ENCODE measurements at places on chromosomes 4 and X.

DNA sequence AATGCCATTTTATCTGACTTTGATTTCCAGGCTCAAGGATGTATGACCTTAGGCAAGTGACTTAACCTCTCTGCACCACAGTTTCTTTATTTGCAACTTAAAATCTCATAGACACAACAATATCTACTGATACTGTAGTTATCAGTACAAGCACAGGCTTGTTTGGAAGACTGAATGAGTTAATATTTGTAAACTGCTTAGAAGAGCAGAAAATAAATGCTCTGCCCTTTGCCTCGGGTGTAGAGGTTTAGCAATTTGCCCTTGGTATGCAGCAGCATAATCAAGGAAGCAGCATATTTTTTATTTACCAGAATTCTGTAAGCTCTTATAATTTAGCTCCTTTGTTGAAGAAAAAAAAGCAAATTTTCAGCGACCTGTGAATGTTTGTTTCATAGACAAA, 2.9 kb upstream of the CXCL1 start:
- no peak for DNase-seq

GRCh38 chr4:150037251-150037856, 40.9 kb upstream of the DCLK2 start:
- DNase-seq = no peak

DNA sequence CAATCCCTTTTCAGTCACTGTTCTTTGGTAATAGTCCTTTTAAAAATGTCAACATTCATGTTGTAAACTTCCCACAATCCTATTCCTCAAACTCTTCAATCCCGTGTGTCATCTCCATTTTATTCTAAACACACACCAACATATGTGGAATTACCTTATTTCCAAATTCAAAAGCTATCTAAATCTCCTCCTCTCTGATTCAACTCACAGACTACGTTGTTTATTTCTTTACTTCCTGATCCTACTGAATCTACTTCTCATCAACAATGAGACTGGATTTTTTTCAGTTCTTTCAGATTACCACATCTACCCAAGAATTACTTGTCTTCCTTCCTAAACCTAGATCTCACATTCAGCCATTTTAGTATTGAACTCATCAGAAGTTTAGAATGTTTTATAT, 188.2 kb downstream of the GABRB1 start:
- no peak for DNase-seq

DNA sequence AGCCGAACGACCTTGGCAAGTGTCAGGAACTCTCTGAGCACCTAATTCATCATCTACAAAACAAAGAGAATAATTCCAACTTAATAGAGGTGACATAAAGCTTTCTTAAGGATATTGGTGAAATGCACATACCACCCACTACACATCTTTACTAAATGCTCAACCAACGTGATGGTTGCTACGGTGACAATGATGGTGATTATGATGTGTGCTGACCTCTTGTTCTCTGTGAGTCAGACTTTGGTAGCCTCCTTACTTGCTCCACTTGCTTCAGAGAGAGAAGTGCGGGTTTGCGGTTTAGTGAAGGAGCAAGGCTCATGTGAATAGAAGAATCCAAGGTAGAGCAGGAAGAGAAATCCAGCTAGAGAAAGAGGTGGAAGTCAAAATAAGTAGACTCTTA, 52.8 kb upstream of the CLNK start:
- DNase-seq = no peak

DNA sequence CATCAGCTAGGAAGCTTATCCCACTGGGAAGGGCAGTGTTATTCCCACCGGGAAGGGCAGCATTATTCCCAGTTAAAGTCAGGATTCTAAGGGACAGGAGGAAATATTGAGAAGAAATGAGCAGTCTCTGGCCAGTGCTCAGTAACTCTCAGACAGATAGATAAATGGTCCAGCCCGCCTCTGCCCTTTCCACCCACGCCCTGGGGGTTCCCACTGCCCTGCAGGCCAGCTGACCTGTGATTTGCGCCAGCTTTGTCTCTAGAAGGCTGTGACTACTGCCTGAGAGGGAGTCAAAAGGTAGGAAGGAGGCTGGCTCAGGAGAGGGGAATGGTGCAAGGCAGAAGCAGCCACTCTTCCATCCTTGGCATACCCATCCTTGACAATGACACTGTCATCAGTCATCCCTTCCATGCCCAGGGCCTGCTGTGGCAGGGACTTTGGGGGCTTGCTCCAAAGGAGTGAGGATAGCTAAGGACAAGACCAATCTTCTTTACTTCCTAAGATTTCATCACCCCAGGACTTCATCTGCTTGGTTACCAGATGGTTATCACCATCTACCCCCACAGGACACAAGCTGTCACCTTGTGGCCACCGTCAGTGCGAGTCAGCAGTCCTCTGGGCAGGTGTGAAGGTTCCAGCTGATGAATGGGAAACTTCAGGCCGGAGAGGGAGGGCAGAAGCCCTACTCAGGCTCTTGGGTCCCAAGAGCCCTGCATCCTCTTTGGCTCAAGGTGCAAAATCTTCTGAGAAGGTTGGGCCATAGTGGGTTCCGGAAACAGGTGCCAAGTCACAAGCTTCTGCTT, 49.5 kb downstream of the SEPSECS start:
- no peak for DNase-seq

DNA sequence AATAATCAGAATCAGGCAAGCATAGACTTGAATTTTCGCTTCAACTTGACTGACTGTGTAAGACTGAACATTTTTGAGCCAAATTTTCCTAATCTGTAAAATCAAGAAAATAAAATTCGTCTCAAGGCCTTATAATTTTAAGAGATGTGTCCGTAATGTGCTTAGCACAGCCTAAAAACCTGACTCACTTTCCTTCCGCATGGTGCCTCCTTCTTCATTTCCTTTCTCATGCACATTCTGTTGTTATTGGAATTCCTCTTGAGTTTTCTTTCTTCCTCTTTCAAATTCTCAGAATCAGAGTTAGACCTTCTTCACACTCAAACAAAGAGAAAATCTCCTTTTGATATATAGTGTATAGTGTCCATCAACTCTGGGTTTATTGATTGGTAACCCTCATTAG, 208.9 kb upstream of the SLIT2 start:
- no peak for DNase-seq

GRCh38 chrX:49209434-49210251, 9.7 kb upstream of the SYP start:
- no peak for DNase-seq

DNA sequence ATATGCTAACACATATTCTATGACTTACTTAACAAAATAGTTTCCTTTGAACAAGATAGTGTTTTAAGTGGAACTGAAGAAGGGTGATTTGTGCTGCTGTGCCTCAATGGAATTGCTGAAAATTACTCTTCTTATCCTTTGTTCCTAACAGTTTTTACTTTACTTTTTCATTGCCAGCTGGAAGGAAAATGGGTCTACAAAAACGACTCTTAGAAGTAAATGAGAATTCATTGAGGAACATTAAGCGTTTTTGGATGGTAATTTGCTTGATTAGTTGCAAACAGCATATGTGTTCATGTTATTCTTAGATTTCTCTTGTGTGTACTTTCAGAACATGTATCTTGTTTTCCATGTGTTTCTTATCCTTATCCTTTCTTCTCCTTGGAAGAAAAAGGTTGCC, 170.4 kb upstream of the VEGFC start:
- no peak for DNase-seq

- no peak for DNase-seq
Measured at GRCh38 chrX:30224536-30224935, 5.9 kb upstream of the MAGEB3 start.

DNA sequence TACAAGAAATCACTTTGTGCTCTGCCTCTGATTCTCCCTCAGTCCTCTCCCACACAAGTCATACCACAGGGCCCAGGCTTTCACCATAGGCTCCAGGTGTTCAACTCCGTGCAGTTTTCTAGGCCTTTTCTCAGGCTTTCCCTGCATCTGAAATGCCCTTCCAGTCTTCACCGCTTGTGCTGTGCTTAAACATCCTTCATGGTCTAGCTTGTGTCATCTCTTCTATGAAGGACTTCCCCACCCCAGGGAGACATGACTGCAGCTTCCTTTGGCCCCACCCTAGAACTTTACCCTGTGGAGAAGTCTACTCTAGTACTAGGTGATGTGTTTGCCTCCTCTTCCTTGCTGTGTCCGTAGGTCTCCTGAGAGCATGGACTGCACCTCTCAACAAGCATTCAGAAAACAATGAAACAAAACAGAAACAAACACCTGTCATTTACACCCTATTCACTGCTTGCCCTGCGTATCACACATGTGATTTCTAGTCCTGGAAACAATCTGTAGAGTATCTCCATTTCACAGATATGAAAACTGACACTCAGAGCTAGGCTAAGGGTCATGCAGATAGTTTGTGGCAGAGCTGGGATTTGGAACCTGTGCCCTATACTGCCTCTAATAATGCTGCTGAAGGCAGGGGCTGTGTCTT, 22.7 kb upstream of the LEF1 start:
- DNase-seq = no peak

GRCh38 chr4:118331352-118331751, 21.5 kb downstream of the PRSS12 start:
- no peak for DNase-seq

DNA sequence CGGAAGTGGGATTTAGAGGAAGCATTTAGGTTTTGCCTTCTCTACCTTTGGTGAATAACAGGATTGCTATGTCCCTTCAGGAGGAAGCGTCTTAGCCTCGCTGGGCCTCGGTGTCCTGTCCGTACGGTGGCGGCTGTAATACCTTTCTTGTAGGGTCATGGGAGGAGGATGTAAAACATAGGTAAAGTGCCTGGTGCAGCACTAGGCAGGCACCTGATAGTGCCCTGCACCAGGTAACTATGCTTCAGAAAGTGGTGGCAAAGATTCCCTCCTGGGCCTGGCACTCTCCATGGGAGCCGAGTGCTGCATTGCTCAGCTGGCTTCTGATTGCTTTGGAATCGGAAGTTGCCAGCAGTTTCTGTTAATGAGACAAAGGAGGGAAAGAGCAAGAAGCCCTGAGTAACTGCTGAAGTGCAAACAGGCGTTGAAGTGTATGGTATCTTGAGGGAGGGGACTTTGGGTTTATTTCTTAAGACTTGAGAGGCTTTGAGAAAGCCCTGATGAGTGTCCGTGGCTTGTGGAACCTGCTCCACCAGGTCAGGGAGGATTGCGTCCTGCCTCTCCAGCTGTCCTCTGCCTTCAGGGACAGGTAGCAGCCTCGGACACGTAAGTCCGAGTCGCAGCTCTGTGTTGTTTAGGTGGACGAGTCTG, 45.8 kb downstream of the TBC1D14 start:
- no peak for DNase-seq

GRCh38 chrX:50618788-50619558, 148.3 kb upstream of the DGKK start:
- DNase-seq = no peak

- no peak for DNase-seq
Measured at GRCh38 chrX:10110984-10111363, 45.8 kb upstream of the CLCN4 start.

GRCh38 chr4:165207431-165208220, at the start of gene KLHL2:
Gene KLHL2 (plus strand): TSS chr4:165207561. CDS start chr4:165207877, 316 bp downstream.
- DNase-seq = no peak

DNA sequence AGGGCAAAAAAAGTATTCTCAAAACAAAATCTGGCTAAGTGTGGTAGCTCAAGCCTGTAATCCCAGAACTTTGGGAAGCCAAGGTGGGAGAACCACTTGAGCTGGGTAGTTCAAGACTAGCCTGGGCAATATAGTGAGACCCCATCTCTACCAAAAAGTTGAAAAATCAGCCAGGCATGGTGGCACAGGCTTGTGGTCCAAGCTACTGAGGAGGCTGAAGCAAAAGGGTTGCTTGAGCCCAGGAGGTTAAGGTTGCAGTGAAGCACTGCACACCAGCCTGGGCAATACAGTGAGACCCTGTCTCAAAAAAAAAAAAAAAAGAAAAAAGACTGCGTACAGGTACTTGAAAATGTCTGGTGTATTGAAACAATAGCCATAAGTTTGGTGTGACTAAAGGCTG, 1.7 kb upstream of the SDAD1 start:
- no peak for DNase-seq

Measured in cortex of kidney (tissue), 1 donor.